ENCODE measurements at places on chromosomes 2 and 18. TPM values are rescaled to one million over a fixed set of nuclear protein-coding genes. Genes with fewer than 3 reads are reported as not detected.

Gene RGPD4
- total RNA-seq, result not detected

Gene NFATC1
- 39.7 TPM for total RNA-seq

Gene MBP
- 89.5 TPM for total RNA-seq

Gene PROC
- total RNA-seq, result not detected

Gene NEDD4L
- 4.9 TPM for total RNA-seq

Gene TMEM87B
- 18.3 TPM for total RNA-seq

Gene RAD51AP2
- total RNA-seq, result not detected

Gene GCFC2
- total RNA-seq, result 24.8 TPM

Gene MARCO
- not detected for total RNA-seq

Gene ACTR1B
- 77.0 TPM for total RNA-seq
